ENCODE measurements at places on chromosomes 6 and 20. TPM values are rescaled to one million over a fixed set of nuclear protein-coding genes. Genes with fewer than 3 reads are reported as not detected.

GSTA5 gene
- not detected for total RNA-seq

NKX2-4 gene
- total RNA-seq = not detected

PRL gene
- not detected for total RNA-seq

SLC13A3 gene
- total RNA-seq = 3.1 TPM

DYNLT2 gene
- 1.5 TPM for total RNA-seq

CENPW gene
- 14.5 TPM for total RNA-seq

Data from uterine smooth muscle cell (primary cell).